ENCODE measurements at places on chromosomes 7 and 10.

DNA sequence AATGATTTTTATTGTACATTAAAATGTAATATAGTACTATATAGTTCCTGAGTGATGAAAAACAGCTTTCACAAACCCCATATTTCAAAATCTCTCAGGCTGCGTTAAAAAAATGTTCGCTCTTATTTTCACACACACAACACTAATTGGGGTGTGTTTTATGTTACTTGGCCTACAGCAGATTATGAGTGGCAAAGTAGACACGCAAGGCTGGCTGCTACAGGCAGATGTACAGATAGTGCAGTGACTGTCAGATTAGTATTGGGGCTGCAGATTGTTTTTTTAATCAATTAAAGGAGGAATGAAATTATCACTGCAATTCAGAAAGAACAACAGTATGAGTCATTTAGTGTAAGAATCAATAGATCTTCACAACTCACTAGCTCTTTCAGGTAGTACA lies 65.2 kb upstream of the ICA1 start:
- DNase-seq = no peak

DNA sequence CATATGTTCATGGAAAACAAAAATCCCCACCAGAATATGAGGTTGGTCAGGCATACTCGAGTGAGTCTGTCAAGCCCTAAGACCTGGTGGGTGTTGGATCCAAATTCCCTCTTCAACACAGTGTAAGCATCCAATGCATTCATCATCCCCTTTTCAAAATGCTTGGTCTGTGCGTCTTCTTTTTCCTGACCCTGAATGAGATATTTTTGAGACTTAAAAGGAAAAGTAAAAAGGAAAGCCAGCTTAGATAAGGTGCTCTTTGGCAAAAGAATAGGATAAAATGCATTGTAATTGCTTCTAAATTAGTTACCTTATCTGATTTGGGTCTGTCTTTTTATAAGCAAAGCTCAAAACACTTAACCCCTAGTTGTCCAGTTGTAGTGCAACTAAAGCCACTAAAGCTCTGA lies 331.5 kb downstream of the PTEN start:
- no peak for DNase-seq

DNA sequence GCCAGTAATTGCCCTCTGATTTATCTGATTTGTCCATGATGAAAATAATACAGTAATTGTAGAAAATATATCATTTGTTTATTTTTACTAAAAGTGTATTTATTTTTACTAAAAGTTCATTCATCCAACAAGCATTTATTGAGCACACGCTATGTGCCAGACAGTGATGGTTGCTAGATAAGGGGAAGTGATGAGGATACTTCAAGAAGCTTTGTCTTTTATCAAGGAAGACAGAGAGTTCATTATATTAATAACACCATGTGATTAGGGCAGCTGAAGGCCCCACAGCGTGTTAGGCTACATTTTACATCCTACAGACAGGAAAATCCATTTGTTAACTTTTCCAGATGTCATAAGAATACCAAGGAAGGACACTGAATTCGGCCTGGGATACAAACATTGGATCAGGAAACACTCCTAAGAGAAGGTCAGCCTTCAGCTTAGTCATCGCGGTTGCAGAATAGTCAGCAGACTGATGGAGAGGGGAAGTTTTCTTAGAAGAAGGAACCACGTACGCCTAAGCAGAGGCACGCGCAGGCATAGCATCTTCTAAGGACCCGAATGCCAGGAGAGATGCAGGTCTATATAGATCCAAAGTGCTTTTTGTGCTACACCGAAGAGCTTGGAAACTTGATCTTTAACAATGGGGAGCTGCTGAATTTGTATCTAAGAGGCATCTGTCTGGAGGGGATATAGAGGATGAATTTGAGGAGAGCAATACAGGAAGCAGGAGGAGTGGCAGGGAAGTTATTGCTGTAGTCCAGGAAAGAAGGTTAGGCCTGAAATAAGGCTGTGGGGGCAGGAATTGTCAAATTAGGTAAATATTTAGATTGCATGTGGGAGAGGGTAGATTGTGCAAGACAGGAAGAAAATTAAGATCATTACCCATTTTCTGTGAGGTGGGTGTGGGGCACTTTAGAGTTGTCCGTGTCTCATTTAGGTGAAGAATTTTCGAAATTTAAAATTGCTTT lies 85.7 kb downstream of the LRGUK start:
- DNase-seq = no peak

DNA sequence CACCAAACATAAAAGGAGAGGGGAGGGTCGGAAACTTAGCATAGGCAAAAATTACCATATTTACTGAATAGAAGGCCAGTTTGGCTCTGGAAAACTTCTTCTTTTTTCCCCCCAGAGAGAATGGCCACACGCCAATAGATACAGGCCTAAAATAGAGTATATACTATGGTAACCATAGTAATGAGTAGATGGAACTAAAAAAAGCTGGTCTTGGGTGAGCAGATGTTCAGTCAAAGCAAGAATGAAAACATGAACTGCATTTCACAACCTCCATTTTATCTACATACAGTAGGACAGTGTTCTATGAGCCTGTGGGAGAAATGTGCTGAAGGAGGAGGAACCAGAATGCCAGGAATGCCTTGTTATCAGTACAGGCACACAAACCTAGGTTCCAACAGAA lies 141.7 kb upstream of the SEMA3A start:
- DNase-seq = no peak

DNA sequence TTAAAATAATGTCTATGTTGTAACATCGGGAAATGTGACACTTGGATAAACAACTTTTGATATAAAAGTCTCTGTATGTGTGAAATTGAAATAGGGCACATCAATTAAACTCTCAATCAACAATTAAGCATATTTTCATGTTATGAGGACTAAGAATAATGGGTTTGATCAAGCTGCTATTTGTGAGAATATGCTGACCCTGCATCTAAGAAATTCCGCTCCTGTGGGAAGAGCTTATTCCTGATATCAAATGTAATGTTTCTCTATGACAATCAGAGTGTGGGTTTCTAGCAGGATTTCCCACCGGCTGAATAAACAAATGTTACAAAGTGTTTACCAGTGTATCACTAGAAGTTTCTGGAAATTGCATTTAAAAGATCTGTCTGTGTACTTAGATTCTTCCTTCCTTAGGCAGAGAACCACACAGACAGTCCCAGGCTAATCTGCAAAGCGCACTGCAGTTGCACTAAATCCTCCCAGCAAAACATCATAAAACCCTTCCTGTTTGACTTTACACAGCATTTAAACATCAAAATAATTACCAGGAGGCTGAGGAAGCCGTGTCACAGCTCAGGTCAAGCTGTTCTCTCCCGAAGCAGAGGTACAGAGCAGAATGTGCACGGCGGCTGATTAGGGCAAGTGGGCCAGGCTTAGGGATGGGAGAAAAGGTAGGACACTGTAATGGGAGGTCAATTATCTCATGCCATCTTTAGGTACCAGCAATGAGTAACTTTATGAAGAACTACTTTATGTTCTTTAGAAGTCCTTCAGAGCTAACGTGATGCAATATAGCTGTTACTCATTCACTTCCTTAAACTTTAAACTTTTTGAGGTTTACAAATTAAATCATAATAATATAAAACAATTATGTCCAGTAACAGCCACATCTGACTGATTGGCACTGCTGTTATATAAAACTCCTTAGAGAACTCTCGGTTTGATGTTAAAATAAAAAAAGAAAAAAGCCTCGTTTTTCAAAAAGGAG lies 109.1 kb upstream of the CTTNBP2 start:
- DNase-seq = no peak

Data from cardiac septum (tissue), 1 donor.